HTR-8/SVneo (cell line): ENCODE measurements at places on chromosomes 2 and 18.

- no peak for DNase-seq
Measured at GRCh38 chr2:171541202-171541887, 19.1 kb downstream of the CYBRD1 start.

GRCh38 chr18:63258749-63259566 lies 60.6 kb downstream of the BCL2 start:
- no peak for DNase-seq

- no peak for DNase-seq
Measured at GRCh38 chr2:234535464-234535863, 38.6 kb upstream of the ARL4C start.

- no peak for DNase-seq
Measured at GRCh38 chr2:105733875-105734274, 10.8 kb upstream of the NCK2 start.

GRCh38 chr2:209074711-209075110 lies 349.1 kb upstream of the MAP2 start:
- DNase-seq: no peak

DNA sequence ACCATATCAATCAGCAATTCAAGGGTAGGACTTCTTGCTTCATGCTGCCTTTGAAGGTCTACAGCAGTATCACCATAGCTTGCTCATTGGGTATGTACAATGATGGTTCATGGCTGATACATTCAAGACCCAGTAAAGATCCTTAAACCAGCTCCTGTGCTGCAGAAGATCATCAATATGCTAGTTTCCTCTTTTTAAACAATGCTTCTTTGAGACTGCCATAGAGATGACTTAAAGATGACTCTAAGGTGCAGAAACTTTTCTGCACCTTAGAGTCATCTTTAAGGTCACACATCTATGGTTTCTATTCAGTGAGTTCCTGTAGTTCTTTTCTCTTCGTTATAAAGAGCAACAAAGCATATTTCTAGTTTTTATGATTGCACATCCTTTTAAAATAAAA lies 102.8 kb upstream of the KLHL14 start:
- DNase-seq: no peak

DNA sequence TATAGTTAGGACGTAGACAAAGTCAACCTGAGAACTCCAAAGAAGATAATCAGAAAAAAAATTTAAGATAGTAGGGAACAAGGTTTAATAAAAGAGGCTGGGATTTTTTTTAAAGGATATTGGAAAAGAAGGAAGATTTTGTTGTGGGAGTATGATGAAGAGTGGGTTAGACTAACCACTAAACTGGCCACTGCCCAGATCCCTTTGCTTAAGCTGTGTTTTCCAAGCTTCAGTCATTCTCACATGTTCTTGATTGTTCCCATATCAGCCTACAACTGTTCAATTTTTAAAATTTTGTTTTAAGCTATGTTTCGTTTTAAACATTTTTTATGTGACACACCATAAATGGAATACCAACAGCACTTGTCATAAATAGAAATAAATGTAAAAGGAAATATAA lies 284.5 kb upstream of the MMADHC start:
- DNase-seq: no peak

GRCh38 chr2:122421775-122422174 lies 666.3 kb downstream of the TSN start:
- no peak for DNase-seq

GRCh38 chr2:73036766-73037165 lies 34.7 kb downstream of the SFXN5 start:
- no peak for DNase-seq

GRCh38 chr2:31223026-31223425 lies 5.7 kb upstream of the CAPN14 start:
- no peak for DNase-seq

- peak; percentile 20 for DNase-seq
Measured at GRCh38 chr2:163664610-163665009, 71.2 kb downstream of the FIGN start.

- DNase-seq: no peak
Measured at GRCh38 chr18:5693699-5694294, 150.0 kb upstream of the EPB41L3 start.

DNA sequence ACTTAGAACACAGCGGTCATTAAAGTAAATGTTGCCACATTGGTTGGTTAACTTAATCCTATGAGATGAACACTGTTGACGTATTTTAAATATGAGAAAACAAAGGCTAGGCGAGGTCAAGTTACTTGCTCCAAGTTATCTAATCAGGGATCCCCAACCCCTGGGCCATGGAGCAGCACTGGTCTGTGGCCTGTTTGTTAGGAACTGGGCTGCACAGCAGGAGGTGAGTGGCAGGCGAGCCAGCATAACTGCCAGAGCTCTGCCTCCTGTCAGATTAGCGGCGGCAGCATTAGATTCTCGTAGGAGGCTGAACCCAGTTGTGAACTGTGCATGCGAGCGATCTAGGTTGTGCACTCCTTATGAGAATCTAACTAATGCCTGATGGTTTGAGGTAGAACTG lies 878.9 kb downstream of the CPS1 start:
- DNase-seq: no peak

- DNase-seq: no peak
Measured at GRCh38 chr2:225465827-225466226, 66.3 kb downstream of the NYAP2 start.

GRCh38 chr2:222844323-222844722 lies 16.5 kb upstream of the ACSL3 start:
- DNase-seq: no peak

GRCh38 chr2:183995632-183996031 lies 602.7 kb upstream of the ZNF804A start:
- DNase-seq: no peak
